Left cardiac atrium (tissue), 4 donors: ENCODE measurements at places on chromosomes 7 and 10. TPM values are rescaled to one million over a fixed set of nuclear protein-coding genes. Genes with fewer than 3 reads are reported as not detected.

GRCh38 chr7:127858091-127858914 is 172.9 kb downstream of the LRRC4 start:
- DNase-seq = no peak

Gene AMPH
- 7.5 TPM for total RNA-seq

Gene SPDYE16
- total RNA-seq = 0.34 TPM

Gene TRPV6
- total RNA-seq = 0.27 TPM

Gene NXPH1
- total RNA-seq = not detected

GRCh38 chr10:79417731-79418130 is 27.7 kb downstream of the ZCCHC24 start:
- DNase-seq = peak; percentile 14

Gene BTBD16
- not detected for total RNA-seq

- DNase-seq = no peak
Measured at GRCh38 chr10:120989996-120990598, 138.9 kb downstream of the WDR11 start.

DNA sequence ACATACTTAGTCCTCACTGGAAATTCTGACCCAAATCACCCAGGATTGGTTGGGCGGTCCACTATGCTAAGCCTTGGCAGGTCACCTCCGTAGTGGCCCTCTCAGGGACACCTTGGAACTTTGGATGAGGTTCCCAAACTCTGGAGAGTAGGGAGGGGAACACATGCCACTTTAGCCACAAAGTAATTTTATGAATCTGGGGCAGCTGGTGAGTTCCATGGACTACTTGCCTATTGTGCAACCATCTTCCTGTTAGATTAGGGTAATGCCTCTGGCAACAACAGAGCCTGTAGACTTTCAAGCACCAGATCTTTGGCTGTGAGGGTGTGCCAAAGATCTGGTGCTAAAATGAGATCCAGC is 77.7 kb downstream of the ITGB8 start:
- DNase-seq = peak; percentile 28

Gene LIPJ
- total RNA-seq = not detected

DNA sequence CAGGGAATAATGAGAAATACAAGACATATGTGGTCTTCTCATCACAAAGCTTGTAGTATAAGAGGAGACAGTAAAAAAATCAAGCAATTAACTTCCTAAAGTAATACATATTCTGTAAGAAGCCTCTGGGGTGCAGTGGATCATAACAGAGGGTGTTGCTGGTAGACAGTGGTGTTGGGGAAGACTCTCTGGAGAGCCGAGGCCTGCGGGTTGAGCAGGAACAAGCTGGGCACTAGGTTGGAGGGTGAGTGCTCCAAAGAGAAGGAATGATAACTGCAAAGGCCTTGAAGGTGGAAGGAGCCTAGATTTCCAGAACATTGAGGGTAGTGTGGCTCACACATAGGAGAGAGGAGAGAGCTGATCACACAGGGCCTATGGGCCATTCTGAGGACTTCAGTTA is 1.5 kb downstream of the GIMAP4 start:
- DNase-seq = no peak

Gene LDB3
- total RNA-seq = 585 TPM

DNA sequence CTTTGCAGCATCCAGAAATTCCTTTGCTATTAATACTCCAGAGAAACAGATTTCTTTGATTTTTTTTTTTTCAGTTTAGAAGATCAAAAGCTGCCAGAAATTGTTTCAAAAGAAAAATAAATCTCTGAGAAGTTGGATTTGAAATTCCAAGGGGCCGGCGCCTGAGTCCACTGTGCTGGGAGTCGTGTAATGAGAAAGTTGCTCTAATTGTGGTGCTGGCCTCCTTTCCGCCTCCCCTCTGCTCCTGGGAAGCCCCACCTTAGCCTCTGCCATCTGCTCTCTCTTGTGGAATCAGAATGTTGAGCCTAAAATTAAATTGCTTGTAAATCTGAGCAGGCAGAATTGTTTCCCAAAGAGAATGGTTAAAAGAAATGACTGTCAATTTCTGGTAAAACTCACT is 93.3 kb downstream of the EMX2 start:
- no peak for DNase-seq

- DNase-seq = no peak
Measured at GRCh38 chr7:12369756-12370155, 33.9 kb downstream of the VWDE start.

DNA sequence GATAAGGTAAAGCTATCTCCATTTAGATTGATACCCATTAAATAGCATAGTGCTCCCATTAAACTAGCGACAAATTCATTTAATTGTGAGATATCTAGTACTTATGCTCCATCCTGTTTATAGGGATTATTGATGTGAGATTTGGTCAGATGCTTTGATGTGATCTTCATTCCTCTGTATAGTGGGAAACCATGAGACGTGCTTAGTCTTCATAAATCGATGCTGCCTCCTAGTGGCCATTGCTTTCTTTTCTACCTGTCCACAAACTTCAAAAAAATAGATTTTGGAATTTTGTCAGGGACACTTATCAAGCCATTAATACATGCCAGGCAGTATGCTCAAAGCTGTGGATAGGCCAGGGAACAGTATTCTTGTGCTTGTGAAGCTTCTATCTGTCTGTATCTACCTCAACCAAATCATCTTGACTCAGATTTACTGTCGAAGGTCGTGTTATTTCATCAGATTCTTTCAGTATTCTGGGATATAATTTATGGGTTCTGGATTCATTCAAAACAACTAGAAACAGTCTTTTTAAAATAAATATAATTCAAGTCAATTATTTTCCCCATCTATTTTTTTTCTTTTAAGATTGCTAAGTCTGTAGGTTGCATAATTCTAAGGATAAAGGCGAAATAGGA is 12.0 kb downstream of the LSM8 start:
- DNase-seq = peak; percentile 43

Gene MYO1G
- total RNA-seq = 3.1 TPM

Gene MINDY3
- 19.9 TPM for total RNA-seq

- DNase-seq = no peak
Measured at GRCh38 chr10:117462816-117463544, 79.6 kb upstream of the EMX2 start.

Gene ANLN
- 3.8 TPM for total RNA-seq

DNA sequence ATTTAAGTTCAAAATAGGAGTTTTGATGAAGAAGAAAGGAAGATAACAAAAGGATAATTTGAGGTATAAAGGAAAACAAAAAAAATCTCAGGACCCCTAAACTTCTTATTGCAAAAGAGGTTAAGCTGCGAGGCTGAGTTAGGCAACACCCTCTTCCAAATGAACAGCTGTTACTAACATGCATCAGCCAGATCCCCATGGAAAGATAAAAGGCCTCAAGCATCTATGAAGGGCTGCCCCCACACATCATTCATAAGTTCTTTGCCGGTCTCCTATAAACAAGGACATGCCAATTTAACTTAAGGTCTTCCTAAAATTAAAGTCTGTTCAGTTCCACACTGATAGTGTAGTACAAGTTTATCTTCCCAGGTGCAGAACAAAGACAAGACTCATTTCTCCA is 75.8 kb upstream of the IMMP2L start:
- DNase-seq = no peak

GRCh38 chr7:48454750-48455192 is 283.5 kb downstream of the ABCA13 start:
- no peak for DNase-seq

Gene ACBD7
- 0.21 TPM for total RNA-seq

Gene NKX6-2
- not detected for total RNA-seq

DNA sequence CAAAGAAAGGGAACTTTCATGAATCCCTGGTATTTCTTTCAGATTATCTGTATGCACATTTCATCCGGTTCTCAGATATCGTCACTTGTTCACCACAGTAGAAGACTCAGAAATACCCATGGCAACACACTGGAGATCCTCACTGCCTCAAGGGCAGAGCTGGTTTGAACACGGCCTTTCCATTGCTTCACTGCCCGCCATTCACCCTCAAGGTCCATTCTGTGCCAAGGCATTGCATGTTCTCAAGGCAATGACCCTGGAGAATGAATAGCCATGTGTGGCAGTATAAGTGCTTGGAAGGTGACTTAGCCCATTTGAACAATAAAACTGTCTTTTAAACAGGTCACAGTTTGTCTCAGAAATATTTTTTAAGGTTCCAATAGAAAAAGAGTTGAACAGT is 606.5 kb downstream of the IPMK start:
- DNase-seq = no peak

DNA sequence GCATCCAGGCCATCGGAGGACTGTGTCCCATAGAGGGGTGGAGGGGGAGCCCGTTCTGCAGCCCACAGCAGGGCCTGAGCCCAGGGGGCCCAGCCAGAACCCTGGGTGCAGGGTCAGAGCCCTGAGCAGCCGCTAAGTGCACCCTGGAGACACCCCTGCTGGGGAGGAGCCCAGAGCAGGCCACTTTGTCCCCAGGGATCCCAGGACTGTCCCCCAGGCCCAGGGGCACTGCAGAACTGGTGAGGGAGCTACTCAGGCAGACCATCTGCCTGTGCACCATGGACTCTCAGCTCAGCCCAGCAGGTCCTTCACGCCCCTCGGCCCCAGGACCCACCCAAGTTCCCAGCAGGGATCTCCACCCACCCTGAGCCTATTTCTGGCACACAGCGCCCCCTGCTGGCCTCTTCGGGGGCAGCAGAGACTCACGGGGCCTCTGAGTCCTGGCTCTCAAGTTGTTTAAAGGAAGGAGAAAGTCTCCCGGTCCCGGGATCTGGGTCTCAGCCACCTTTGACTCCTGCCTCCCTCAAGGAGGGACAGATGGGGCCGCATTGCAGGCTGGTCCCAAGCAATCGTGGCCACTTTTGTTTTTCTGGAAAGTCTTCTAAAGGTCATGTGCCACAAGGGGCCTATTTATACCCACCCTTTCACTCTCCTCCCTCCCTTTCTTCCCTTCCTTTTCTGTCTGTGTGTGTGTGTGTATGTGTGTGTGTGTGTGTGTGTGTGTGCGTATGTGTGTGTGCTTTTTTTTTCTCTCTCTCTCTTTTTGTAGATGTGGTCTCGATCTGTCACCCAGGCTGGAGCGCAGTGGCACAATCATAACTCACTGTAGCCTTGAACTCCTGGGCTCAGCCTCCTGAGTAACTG is 90.3 kb downstream of the MYL10 start:
- DNase-seq = peak; percentile 51

Gene HOXA9
- total RNA-seq = not detected

GRCh38 chr10:3110782-3111620 is 43.7 kb downstream of the PFKP start:
- DNase-seq = no peak

- DNase-seq = no peak
Measured at GRCh38 chr10:126616737-126617136, 53.8 kb downstream of the C10orf90 start.

DNA sequence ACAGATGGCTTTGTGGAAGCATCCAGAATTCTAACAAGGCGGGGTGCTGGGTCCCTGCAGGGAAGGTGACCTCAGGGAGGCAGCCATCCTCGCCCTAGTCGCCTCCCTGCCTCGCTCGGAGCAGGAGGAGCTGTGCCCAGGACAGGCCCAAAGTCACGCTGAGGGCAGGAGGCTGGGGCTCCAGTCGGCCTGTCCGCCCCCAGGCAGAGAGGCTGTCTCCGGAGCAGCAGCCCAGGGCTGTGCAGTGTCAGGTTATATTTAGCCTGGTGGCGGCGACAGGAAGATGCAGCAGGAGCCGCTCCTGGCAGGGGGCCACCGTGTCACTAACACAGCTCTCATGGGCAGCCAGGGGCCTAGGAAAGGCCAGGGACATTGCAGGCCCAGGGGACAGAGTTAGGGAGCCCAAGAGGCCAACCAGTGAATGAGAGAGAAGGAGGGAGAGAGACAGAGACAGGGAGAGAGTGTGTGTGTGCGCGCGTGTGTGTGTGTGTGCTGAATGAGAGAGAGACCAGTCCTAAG is 13.5 kb downstream of the KCNH2 start:
- DNase-seq = peak; percentile 84

GRCh38 chr10:86579883-86580520 is 58.4 kb upstream of the WAPL start:
- no peak for DNase-seq

GRCh38 chr7:43785420-43785819 is 26.9 kb downstream of the BLVRA start:
- DNase-seq = peak; percentile 32

Gene HYAL4
- not detected for total RNA-seq

Gene SH2D4B
- total RNA-seq = not detected

- DNase-seq = no peak
Measured at GRCh38 chr7:148473703-148474480, 116.7 kb upstream of the C7orf33 start.

DNA sequence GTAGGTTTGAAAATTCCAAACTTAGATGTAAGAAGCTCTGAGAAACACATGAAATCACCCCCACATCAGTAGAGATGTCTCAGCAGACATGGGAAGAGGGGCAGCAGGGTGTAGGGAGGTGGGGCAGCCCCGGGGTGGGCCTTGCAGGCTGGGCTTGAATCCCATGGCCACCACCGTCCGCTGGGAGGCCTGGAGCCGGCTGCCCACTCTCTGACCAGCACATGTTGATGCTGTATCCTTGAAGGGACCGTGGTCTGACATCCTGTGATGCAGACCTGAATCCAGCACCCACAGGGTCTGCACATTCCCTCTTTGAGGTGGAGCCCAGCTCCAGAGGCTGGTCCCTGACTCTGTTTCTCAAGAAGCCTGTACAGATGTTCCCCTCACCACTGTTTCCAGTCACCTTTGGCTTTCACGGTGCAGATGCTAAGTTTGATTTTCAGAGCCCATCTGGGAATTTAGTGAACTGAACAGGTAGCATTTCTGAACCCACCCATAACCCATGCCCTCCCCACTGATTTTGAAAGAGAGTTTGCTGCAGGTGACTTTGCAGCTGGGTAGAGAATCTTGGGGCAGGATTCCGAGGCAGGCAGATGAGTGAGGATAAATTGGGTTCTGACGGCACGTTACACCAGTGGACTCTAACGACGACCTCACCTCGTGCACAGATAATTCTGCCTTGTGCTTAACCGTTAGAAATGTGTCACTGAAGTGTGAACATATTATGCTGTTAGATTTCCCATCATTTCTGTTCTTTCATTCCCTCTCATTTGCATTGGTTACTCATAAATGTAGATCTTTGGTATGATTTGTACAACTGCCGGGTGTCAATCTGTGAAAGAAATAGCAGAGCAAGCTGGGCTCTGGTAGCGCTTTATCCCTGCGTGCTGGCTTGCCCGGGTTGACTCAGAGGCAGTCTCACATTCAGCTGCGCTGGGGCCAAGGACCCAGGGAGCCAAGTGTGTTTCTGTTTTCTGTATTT is 45.7 kb downstream of the IKZF1 start:
- no peak for DNase-seq

DNA sequence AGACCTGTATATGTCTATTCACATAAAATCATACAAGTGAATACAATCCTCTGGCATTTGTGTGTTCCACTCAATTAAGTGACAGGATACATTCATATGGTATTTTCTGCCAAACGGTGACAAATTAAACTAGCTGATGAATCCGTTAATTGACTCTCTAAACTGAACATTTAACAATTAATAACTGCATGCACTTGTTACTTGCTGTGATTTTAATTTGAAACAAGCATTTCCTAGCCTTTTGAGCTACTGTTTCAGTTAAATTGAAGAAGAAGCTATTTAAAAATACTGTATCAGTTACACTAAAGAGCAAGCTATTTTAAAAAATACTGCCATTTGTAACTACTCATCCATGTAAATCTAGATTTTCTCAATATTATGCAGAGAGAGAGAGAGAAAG is 67.4 kb downstream of the HTR7 start:
- DNase-seq = no peak

Gene NUDT5
- 19.6 TPM for total RNA-seq
